Liver (tissue), 10 donors: ENCODE measurements at places on chromosomes 12 and 14. TPM values are rescaled to one million over a fixed set of nuclear protein-coding genes. Genes with fewer than 3 reads are reported as not detected.

Gene NUMB
- 21.2 TPM for total RNA-seq

GRCh38 chr12:125186471-125187147 is 121.4 kb downstream of the AACS start:
- no peak overlapping the region for H3K27ac ChIP-seq
- no peak for DNase-seq
- H3K4me1 ChIP-seq, result peaks cover 11% of the 10 kb centered on the region
- H3K36me3 ChIP-seq, result no peaks in the 10 kb centered on the region
- peaks cover 11% of the 10 kb centered on the region for H3K27me3 ChIP-seq
- H3K4me3 ChIP-seq, result no peak overlapping the region

DNA sequence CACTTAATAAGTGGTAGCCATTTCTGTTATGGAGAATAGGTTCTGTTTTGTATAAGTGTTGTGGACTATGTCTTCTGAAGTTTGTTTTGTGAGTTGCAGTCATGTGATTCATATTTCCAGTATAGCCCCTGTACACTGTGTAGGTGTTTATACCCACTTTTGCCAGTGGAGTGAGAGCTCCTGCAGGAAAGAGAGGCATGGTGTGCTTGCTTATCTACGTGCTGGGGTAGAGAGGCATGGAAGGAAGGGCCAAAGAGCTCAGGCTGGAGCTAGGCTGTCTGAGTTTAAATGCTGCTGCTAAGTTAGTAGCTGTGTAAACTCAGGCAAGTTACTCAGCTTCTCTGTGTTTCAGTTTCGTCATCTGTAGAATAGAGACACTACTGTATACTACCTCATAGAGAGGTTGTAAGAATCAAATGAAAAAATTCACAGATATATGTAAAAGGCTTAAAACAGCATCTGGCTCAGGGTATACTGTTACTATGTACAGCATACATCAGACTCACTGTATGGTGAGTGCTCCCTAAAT is 88.2 kb upstream of the SLC38A2 start:
- DNase-seq, result no peak
- H3K36me3 ChIP-seq, result no peaks in the 10 kb centered on the region
- no peaks in the 10 kb centered on the region for H3K27me3 ChIP-seq
- no peak overlapping the region for H3K4me3 ChIP-seq

- H3K36me3 ChIP-seq, result peaks cover 3% of the 10 kb centered on the region
- H3K27ac ChIP-seq, result peak overlapping the region; percentile 82
- peaks cover 28% of the 10 kb centered on the region for H3K4me1 ChIP-seq
- peak overlapping the region; percentile 91 for H3K4me3 ChIP-seq
- H3K27me3 ChIP-seq, result no peaks in the 10 kb centered on the region
Measured at GRCh38 chr12:14841761-14842160, 1.6 kb downstream of the ART4 start.

DNA sequence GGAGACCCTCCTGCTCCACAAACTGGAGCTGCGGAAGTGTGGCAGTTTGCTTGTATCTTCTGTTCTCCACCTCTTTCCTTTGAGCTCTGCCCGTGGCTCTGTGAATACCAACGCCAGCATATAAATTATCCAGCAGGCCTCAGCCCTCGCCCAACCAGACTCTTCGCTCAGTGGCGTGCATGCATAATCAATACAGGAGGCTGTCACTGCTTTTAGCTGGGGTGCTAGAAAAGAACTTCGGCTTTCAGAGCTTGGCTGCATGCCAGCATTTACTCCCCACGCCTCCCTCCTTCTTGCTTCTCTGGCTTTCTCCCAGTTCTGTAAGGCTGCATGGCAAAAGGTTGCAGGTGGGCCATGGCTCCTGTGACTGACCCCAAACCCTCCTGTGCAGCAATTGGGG is 26.9 kb downstream of the NRXN3 start:
- no peak for DNase-seq
- no peaks in the 10 kb centered on the region for H3K4me1 ChIP-seq
- H3K36me3 ChIP-seq, result no peaks in the 10 kb centered on the region
- no peak overlapping the region for H3K4me3 ChIP-seq

GRCh38 chr14:50344116-50344775 is 32.1 kb downstream of the DMAC2L start:
- no peak overlapping the region for H3K4me3 ChIP-seq
- peaks cover 9% of the 10 kb centered on the region for H3K4me1 ChIP-seq
- DNase-seq, result peak; percentile 71
- no peaks in the 10 kb centered on the region for H3K36me3 ChIP-seq
- no peaks in the 10 kb centered on the region for H3K27me3 ChIP-seq

DNA sequence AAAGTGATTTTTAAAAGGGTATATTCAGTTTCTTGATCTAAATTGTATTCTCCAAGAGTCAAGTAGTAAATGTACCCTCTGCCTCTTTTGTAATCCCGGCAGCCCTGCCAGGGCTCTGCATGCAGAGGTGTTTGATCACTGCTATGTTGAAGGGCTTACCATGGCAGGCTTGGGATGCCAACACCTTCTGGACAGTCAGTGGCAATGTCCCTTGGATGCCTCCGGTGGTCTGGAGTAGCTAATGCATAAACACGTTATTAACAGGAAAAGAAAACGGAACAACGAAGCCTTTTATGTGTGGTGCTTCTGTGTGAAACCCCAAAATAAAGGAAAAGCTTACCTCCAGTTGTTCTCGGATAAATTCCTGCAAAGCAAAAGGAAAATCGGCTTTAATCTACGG is 19.9 kb downstream of the EIF2B2 start:
- H3K36me3 ChIP-seq, result peaks cover 17% of the 10 kb centered on the region
- DNase-seq, result no peak
- no peak overlapping the region for H3K27ac ChIP-seq
- no peaks in the 10 kb centered on the region for H3K27me3 ChIP-seq
- no peaks in the 10 kb centered on the region for H3K4me1 ChIP-seq
